ENCODE measurements at places on chromosomes 16 and 17.

DNA sequence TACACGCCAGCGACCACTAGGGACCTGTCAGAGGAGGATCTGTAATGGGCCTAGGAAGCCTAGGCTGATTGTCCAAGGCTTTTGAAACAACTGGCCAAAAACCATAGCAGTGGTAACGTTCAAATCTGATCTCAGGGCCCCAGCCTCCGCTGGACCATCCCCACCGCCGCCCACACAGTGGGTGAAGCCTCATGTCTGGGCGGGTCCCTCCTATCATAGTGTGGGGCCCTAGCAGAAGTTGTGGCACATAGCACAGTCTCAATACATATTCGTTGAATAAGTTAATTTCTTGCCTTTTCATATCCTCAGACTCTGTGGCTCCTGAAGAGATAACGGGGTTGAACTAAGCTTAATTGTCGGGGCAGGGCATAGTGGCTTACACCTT lies 818 bp downstream of the DPH1 start:
- DNase-seq, result no peak

DNA sequence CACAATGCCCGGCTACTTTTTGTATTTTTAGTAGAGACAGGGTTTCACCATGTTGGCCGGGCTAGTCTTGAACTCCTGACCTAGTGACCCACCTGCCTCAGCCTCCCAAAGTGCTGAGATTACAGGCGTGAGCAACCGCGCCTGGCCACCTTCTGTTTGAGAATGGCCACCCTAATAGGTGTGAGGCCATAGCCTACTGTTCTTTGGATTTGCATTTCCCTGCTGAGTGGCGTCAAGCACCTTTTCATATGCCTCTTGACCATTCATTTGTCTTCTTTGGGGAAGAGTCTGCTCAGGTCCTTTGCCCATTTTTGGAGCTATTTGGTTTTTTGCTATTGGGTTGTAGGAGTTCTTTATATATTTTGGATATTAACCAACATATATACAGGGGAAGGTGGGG lies 276.7 kb downstream of the PARN start:
- no peak for DNase-seq

GRCh38 chr17:50393700-50394099 lies 3.6 kb downstream of the LRRC59 start:
- no peak for DNase-seq

DNA sequence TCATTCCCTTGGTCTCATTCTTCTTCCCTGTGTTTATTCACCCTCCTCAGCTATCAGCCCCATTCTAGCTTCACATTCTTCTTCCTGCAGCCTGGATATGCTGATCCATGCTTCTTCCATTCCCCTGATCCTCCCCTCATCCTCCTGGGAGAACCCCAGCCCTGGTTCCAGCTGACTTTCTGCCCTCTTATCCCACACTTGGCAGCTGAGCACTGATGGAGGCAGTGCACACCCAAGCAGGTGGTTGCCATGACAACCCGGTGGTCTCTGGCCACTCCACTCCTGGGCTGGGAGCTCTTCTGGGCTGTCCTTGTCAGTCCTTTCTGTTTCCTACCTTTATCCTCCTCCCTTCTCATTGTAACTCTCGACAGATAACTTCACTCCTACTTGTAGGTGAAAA lies 16.7 kb upstream of the TUBG2 start:
- DNase-seq, result no peak

DNA sequence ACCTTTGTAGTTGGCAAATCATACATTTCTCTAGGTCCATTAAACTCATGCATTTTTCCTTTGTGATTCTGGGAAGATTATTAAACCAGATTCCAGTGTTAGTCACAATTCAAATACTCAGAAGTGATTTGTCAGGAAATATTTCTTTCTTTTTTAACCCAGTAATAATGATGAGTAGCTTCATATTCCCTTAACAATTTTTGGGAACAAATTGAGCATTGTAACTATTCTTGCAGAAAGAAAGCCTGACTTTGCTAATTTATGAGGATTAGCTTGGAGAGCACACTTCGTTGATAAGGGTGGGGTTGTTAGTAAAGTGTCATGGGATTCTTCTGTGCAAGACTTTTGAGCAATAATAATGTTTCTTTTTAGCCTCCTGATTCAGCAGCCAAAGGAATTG lies 18.7 kb upstream of the KRT24 start:
- no peak for DNase-seq

GRCh38 chr17:58200024-58200633 lies 7.6 kb downstream of the EPX start:
- DNase-seq, result peak; percentile 80

GRCh38 chr17:3708366-3708765 lies 12.4 kb upstream of the P2RX5 start:
- DNase-seq, result no peak

DNA sequence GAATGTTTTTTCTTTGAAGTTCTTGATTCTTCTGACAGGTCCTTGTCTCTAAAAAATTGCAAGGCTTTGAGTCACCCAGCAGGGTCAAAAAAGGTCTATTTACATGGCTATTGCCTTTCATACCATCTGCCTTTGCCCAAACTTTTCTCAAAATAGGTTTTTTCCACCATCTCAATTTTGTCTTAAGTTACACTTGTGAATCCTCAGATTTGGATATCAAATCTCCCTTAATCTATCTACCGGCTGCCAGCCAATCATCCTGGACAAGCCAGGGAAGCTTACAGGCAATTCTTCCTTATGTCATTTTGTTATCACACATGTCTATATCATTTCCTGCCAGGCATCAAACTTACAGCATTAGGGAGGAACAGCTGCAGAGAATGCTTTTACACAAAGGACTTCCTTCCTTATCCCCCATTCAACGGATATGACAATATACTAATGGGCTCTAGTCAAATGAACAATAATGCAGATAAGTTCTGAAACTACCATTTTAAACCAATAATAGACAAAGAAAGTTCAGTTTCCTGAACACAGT lies 104.1 kb upstream of the CORO6 start:
- DNase-seq, result no peak

DNA sequence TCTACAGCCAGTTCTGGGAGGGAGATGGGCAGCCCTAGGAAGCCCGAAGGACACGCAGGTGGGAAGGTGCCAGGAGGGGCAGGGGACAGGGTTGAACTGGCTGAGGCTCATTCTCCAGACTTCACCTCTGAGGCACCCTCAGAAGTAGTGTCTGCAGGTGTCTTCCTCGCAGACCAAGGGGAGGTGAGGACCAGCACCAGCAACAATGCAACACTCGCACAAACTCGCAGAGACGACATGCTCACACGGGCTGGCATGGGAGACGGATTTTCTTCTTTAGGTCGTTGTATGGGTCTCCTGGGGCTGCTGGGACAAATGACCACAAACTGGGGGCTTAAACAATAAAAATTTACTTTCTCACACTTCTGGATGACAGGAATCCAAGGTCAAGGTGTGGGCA lies 132.2 kb upstream of the FOXF1 start:
- no peak for DNase-seq

DNA sequence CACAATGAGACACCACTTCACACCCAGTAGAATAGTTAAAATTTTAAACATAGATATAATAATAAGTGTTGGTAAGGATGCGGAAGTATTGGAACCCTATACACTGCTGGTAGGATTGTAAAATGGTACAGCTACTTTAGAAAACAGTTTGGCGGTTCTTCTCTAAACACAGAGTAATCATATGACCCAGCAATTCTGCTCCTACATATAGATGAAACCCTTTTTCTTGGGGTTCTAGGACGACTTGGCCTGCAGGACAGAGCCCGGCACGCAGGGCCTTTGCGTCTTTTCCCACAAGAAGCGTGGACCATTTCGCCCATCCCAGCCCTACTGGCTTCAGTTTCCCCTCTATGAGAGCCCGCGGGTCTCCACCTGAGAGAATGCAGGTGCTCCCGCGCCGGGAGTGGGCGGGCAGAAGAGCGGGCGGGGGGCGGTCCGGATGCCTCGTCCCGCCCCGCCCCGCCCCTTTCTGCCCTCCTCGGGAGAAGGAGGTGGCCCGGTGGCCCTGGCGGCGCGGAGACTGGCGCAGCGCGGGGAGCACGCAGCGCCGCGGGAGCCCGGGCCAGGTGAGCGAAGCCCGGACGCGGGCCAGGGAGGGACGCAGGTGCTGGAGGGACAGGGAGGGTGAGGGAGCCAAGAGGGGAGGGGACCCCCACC lies at the start of gene SDR42E2:
TSS of gene SDR42E2 (plus strand) at position 508 of the 657 bp plus-strand sequence. CDS start 3,077 bp downstream, outside the sequence.
- peak; percentile 60 for DNase-seq

DNA sequence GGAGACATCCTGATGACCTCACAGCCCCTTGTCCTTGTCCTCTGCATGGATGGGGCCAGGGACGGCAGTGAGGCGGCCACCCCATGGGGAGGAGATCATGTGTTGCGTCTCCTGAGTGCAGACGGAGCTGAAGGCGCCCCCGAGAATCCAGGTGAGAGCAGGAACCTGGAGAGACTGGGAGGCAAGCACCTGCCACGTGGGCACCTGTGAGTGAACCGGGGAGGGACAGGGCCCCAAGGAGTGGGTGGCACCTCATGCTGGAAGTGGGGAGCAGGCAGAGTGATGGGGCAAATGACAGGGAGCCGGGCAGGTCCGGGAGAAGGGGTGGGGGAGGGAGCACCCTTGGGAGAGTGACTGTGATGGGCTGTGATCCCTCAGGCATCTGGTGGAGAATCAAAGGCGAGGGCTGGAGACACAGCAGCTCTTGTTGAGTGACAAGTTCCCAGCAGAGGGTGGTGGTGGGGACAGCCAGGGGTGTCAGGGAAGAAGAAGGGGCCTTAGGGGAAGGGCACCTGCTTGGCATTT lies 174.3 kb upstream of the CHMP6 start:
- no peak for DNase-seq

- no peak for DNase-seq
These were observed 8.2 kb downstream of the CBX2 start for GRCh38 chr17:79785900-79786810.

GRCh38 chr17:47953909-47954308 lies 3.8 kb downstream of the PRR15L start:
- DNase-seq, result no peak

- DNase-seq, result no peak
These were observed 4.3 kb downstream of the ALDOA start for GRCh38 chr16:30069611-30070462.

GRCh38 chr16:75483222-75483621 lies 12.0 kb downstream of the CHST6 start:
- no peak for DNase-seq

DNA sequence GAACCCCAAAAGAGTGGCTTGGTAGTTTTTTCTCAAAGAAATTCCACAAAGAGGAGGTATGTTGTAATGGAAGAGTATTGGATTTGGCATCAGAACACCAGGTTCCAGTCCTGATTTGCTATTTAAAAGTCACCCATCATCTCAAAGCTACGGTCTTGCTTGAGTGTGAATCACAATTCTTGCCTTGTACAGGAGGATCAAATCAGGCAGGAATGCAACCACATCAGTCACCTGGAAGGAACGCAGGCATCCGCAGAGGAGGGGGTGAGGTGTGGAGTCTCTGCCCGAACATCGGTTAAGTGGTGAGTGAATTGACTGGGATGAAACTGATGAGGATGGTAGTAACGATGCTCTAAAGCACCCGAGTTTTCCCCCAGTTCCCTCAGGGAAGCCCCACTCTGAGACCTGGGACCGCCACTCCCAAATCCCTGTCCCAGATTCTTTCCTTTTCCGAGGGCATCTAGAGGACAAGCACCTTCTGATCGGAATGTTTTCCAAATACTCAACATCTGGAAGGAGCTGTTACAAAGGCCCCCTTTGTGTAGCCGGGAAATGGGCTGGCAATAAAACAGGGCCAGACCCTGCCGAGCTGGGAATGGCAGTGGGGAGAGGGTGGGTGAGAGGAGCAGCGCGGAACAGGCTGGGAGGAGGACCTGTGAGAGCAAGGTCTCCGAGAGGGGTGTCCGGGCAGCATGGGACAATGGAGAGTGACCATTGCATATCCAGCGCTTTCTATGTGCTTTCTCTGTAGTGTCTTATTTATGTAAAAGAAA lies 469.6 kb downstream of the SLC39A11 start:
- DNase-seq, result no peak

DNA sequence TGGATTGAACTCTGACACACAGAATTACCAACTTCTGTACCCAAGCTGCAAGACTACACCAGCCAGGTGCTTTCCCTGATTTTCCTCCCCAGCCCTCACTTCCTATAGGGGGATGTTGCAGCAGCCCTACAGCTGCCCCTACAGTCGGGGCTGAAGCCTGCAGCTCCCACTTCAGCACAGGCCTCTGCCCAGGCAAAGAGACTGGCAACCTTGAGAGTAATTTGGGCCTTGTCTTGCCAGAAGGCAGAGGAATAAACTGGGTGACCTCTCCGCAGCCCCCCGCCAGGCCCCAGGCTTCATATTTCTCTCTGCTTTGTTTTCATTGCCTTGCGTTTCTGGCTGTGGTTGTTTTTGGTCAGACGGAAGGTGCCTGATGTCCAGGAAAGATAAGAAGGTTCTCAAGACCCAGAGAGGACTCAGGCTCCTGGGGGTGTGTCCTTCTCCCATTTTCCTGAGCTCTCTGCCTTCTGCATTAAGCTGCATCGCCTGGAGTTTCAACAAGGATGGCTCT lies 32.0 kb downstream of the SLC6A4 start:
- DNase-seq, result no peak

DNA sequence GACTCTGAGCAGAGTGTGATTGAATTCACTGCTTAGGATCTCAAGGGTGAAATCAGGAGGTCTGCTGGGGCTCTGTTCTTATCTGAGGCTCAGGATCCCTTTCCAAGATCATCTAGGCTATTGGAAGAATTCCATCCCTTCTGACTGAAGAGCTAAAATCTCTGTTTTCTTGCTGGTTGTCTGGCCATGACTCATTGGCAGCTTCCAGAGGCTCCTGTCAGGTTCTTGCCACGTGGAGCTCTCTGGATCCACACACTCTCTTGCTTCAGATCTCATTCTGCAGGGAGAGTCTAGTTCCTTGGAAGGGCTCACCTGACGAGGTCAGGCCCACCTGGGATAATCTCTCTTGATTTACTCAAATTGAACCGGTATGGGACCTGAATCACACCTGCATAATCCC lies 930.7 kb downstream of the CDH8 start:
- no peak for DNase-seq

GRCh38 chr16:61681124-61681523 lies 355.1 kb downstream of the CDH8 start:
- DNase-seq, result no peak

- no peak for DNase-seq
These were observed 9.6 kb upstream of the UQCRC2 start for GRCh38 chr16:21943571-21943970.

- no peak for DNase-seq
These were observed 58.8 kb downstream of the NFATC3 start for GRCh38 chr16:68144008-68144407.

DNA sequence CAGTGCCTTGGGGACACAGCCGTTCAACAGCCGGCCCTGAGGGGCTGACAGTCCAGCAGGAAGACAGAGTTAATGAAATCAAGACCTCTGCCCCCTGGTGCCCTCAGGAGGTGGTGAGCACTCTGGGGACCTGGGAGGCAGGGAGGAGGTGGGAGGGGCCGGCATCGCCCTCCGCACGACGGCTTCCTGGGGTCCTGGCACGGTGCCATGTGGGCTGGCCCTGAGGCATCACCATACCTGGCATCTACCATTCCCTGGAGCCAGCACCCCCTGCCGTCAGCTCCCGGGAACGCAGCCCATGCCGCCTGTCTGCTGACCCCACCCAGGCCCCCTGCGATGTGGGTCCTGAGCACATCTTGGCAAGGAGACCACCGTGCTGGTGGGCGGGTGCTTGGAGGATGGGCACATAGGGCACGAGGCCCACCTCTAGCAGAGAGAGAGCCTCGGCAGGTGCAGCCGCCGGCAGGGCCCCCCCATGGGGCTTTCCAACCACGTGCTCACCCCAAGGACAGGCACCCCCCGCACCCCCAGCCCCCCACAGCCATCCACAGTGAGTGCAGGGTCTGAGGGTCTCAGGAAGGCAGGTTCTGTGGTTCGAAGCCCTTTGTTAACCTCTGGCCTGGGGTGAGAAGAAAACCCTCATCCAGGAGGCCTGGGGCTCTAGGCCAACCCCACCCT lies 52.5 kb downstream of the ZFPM1 start:
- no peak for DNase-seq
